NCI-H2171 treated with DMSO at 0.1 percent for 48 hours (cell line): ENCODE measurements at places on chromosomes 1 and 21.

DNA sequence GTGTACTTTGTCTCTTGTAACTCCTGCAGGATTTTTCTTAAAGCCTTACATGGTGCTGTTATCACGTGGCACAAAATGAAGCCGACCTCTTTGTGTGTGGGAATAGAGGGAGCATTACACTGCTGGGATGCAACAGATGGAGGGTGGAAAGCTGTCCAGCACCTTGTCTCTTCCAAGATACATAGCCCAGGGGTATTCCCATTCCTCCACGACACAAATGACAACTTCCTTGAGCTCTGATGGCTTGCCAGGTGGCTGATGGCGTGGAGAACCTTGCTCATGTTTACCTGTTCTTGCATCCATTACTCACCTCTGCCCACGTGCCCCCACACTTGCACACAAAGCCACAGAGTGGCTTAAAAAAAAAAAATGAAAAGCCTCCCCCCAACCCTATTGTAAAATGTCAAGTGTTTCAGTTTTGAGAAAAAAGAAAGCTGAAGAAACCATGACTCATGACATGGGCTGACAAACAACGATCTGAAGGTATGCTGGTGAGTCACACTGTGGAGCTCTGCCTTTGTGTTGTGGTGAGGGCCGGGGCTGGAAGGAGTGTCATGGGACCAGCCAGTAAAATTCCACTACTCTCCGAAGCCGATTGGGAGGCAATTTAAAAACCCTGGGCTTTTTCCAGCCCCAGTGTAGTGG lies 32.0 kb upstream of the ATP5PO start:
- peak; percentile 18 for DNase-seq

- no peak for DNase-seq
Observed at GRCh38 chr1:178434899-178435435, 61.8 kb downstream of the CLEC20A start.

- DNase-seq, result no peak
Observed at GRCh38 chr1:200619894-200620272, 668 bp downstream of the KIF14 start.

DNA sequence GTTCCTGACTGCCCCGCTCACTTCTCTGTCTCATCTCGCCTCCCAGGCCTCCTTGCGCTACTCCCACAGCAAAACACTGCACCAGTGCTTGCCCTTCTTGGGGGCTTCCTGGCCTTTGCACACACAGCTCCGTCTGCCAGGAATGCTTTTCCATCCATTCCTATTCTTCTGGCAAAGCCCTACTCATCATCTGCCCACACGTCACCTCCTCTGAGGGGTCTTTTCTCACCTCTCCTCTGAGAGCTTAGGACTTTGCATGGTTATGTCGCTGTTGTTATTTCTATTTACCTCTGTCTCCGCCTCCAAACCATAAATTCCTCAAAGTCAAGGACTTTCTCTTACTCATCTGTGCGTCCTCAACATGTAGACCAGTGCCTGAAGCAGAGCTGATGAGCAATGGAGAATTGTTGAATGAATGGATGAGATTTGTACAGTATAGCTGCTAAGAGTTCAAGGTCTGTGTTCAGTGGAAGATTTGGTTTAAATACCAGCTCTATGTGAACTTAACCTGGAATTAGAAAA lies 26.4 kb upstream of the BTG2 start:
- DNase-seq, result no peak
